Kidney epithelial cell (primary cell): ENCODE measurements at places on chromosomes 7 and 10.

- no peak for DNase-seq
Observed at GRCh38 chr10:86594535-86594934, 59.8 kb upstream of the OPN4 start.

GRCh38 chr7:129169171-129169671, 19.2 kb upstream of the SMO start:
- no peak for DNase-seq

- no peak for DNase-seq
Observed at GRCh38 chr7:120714945-120715344, 143.0 kb downstream of the TSPAN12 start.

- no peak for DNase-seq
Observed at GRCh38 chr7:111137296-111138192, 46.6 kb downstream of the LRRN3 start.

- DNase-seq = no peak
Observed at GRCh38 chr10:30836406-30836805, 195.3 kb downstream of the ZNF438 start.

GRCh38 chr7:139669106-139670061, 108.4 kb downstream of the HIPK2 start:
- DNase-seq = no peak

DNA sequence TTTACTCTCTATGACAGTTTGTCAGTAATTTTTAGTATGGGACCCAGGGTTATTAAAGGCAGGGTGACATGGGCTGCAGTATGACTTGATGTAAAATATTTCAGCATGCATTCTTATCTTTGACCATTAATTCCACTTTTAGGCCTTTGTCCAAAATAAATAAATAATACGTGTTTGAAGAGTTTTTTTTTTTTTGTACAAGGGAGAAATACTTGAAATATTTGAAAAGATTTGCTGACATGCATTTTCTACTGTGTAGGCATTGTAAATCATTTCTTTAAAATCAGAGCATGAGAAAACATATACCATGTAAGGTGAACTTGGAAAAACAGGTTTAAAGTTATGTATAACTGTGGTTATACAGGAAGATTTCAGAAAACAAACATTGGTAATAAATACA, 23.5 kb downstream of the NRG3 start:
- no peak for DNase-seq

DNA sequence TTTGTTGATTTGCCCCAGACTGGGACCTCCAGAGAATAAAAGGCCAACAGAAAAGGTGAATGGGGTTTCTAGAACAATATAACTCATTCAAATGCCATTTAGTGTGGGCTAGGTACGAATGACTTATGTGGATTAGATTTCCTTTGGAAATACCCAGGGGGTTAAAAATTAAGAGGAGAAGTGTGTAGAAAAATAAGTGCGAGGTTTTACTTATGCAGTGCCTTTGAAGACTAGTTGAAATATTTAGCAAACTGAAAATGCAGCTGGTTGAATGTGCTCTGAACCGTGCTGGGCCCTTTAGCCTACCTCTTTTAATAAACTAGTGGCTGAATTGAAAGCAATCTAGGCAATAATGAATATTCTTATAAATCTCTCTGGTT, 180.6 kb downstream of the LRMDA start:
- peak; percentile 38 for DNase-seq

DNA sequence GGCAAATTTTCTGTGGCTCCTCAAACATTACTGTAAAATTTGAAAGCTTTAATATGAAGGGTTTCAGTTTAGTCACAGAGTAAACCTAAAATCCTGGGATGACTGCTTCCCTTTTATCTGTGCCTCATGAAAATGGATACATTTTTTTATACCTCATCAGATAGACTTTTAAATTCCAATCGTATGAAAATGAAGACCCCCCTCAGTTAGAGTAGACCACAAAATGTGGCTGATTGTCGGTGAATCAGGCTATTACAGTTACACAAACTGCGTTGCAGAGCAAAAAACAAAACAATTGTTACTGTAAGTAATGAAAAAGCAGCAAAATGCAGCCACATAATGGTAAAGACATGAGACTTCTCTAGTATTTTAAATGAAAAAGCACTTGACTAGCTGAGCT, 296.2 kb downstream of the CNTNAP2 start:
- no peak for DNase-seq

DNA sequence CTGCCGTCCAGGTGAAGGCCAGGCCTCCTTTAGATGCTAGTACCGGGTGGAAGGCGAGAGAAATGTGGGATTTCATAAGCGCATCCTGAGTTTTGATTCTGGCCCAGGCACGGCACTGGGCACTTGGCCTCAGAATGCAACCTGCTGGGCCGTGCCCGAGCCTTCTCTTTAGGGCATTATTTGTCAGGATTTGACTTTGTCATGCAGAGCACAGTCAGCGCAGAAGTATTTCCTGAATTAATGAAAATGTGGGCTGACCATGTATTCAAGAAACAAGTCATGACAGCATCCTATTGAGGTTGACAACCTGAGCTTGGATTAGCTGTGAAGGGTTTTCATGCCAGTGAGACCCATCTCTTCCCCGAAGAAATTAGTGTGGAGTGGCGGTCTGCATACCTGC, 34.4 kb downstream of the RCC1L start:
- DNase-seq = no peak
